CD4-positive, alpha-beta T cell treated with Interleukin-12 subunit alpha and Interleukin-12 subunit beta, for 1 hour (primary cell): ENCODE measurements at places on chromosomes 2 and 18.

- DNase-seq = no peak
Observed at GRCh38 chr2:71882949-71883472, 264.7 kb downstream of the CYP26B1 start.

DNA sequence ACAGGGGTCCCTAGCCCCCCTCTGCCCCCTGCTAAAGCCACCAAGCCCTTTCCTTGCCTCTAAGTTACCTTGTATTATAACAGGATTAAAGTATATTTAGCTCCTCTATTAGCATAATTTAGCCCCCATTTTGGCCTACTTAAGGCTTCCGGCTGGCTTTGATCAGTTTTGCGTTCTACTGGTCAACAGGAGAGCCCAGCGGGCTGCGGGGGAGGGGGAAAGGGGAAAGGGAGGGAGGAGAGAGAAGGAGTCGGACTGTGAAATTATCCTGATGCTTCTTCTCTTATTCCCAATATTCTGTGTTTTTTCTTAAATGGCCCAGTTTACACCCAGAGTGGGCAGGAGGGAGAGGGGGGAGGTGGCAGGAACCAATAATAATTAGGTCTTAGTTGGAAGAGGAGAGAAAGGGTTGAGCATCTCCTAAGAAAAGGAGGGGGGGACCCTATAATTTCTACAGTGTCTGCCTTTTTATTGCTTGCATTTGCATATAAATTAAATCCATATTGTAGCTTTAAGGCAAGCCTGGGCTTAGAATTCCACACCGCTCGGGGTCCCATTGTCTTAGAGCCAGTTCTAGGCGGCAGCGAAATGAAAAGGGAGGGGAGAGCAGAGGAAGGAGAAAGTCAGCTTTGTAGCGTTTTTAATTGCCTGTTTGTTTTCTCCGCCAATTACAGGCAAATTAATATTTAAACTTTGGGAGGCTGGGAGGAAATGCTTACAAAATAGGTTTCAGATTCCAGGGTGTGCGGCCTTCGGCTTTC, 39.6 kb downstream of the EN1 start:
- no peak for DNase-seq

GRCh38 chr18:37334631-37335408, 230.8 kb downstream of the CELF4 start:
- no peak for DNase-seq

- no peak for DNase-seq
Observed at GRCh38 chr2:160139350-160139749, 60.7 kb downstream of the ITGB6 start.

- DNase-seq = peak; percentile 29
Observed at GRCh38 chr2:234951664-234952269, at the start of gene SH3BP4. SH3BP4 (plus strand) TSS chr2:234952017; CDS start chr2:235035003, 82,986 bp downstream.

- DNase-seq = no peak
Observed at GRCh38 chr2:69993708-69994107, 32.3 kb upstream of the ASPRV1 start.

GRCh38 chr2:151623631-151624030, 110.6 kb downstream of the NEB start:
- no peak for DNase-seq

DNA sequence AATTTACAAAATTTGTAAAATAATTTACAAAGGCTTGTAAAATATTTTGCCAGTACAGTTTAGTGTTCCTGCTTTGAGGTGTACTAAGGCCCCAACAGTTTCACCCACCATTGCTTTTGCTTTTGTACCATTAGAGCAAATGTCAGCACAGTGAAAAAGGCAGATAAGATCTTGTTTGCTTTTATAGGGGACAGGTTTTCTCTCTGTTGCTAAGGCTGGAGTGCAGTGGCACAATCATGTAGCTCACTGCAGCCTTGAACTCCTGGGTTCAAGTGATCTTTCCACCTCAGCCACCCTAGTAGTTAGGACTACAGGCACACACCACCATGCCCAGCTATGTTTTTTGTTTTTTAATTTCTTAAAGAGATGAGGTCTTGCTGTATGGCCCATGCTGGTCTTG, 19.6 kb upstream of the NPC1 start:
- DNase-seq = no peak

- DNase-seq = no peak
Observed at GRCh38 chr18:64118406-64118805, 30.5 kb downstream of the LINC00305 start.

GRCh38 chr2:129233751-129234406, 745.6 kb upstream of the RAB6C start:
- DNase-seq = no peak

DNA sequence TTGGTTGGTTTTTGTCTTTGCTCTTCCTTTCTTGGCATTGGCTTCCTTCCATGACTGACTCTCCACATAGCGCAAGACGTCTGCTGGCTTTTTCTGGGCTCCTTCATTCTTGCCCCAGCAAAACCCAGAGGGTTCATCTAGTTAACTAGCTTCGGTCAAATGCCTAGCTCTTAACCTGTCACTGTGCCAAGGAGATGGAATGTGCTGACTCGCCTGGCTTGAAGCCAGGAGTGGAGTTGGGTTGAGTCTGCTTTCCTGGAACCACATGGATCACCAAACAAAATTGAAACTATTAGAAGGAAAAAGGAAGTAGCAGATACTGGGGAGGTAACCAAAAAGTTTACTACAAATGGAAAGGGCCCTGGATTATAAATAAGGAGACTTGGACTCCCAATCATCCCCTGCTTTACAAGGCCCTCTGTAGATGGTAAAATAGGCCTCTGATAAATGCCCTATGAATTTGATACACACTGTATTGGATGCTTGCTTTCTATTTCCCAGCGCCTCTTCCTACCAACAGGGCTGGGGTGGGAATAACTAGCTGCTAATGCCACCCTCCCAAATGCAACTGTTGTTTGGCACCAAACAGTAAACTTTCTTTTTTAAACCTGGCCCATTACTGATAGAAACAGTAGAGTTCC, 11.3 kb downstream of the MALT1 start:
- no peak for DNase-seq

GRCh38 chr18:48868468-48869466, 82.0 kb downstream of the SMAD7 start:
- peak; percentile 57 for DNase-seq

DNA sequence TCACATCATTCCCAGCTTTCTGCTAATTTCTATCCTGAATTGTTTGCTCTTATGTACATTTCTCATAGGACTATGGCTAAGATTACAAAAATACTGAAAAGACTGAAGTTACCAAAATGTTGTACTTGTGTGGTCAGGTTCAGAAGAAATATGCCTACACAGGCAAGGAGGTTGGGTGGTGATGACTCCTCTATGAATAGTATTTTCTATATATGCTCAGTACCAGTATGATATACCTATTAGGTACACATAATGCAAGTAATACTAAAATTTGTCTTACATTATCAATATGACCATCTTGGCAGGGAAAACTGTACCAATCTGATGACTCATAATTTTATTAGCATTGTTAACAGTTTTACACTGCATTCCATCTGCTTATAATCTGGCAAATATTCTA, 12.2 kb upstream of the ORC2 start:
- DNase-seq = no peak

DNA sequence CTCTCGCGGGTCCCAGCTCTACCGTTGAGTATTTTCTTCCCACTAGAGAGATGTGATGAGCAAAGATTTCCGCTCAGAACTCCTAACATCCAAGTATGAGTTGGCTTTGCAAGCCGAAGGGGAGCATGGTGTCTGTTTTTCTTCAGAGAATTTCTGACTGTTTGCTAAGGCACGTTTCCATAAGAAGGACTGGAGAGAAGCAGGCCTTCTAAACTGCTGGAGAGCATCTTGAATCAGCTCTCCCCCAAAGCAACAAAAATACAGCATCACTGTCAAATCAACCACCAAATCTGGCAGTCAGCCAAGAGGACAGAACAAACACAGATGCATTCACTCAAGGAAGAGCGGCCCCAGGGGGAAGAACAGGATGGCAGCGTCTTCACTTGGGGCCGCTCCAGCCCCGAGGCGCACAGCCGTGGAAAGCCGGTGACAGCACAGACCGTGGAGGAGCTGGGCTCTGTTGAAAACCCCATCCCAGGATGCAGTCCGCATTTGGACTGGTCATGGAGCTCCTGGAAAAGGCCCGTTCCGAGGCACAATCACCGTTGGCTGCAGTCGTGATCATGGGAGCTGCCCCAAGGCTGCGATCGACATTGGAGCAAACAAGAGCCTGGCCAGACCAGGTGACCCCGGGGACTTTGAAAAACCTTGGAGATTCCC, 101.4 kb downstream of the NFATC1 start:
- DNase-seq = no peak

DNA sequence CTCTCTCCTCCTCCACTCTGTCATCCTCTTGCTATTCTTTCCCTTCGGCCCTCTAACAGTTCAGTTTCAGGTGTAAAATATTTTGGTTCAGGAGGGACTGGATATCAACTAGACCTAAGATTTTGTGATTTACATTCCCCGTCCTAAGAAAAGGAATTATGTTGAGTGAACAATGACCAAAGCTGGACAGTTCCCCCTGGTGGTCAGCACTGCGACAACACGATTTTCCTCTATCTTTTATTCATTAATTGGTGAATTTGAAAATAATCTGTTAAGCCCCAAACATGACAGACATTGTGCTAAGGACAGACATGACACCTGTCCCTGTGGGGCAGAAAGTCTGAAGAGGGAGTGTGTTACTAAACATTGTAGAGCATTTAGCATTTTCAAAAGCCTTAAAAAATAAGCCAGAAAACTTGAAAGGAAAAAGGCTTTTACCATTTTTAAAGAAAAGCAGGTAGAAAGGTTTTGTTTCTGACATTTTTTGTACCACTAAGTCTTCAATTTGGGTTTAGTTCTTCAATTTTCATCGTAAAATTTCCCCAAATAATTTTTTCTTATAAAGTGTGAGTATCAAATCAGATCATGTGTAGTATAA, 28.4 kb upstream of the GTF2A1L start:
- peak; percentile 6 for DNase-seq

GRCh38 chr2:137942037-137942832, 22.0 kb upstream of the HNMT start:
- DNase-seq = no peak

- DNase-seq = no peak
Observed at GRCh38 chr2:118443596-118443995, 355.3 kb downstream of the INSIG2 start.

GRCh38 chr18:27501671-27502070, 316.6 kb upstream of the CHST9 start:
- DNase-seq = no peak

- DNase-seq = no peak
Observed at GRCh38 chr2:105313877-105314276, 15.7 kb downstream of the TGFBRAP1 start.

DNA sequence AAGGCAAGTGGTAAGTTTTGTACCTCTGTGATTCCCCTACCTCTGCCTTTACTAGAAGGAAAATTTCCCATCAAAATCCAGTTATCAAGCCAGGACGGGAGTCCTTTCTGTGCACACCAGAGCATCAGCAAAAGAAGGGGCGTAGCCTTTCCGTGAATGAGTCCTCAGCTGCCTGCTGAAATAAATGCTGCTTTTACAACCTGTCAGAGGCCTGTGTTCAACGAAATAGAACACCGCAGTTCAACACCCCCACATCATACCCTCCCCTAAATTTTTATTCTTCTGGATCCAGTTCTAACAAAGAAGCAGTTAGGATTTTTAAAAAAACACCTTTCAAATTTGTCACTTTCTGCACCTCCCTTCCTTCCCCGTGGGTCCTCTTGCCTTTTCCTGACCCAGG, 135.8 kb downstream of the SETBP1 start:
- DNase-seq = no peak

DNA sequence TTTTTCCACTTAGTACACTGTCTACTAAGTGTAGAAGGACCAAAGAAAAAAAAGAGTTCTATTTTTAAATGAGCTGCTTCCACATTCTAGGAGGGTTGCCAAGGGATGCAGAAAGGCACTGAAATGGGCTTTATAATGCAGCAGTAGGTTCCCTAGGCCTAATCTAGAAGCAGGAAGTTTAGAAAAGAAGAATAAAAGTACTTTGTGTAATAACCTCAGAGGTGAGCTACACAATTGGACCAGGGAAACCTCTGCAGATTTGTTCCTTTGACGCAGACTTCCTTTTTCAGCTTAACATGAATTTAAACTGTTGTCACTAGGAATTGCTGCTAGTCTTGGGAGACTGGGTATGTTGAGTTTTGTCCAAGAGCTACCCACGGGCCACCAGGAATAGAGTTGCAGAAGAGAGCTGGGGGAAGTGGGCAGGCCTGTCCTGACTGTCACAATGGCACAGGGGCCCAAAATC, 34.6 kb upstream of the RAB1A start:
- DNase-seq = no peak

GRCh38 chr18:26543373-26543772, 5.0 kb downstream of the KCTD1 start:
- DNase-seq = no peak

GRCh38 chr2:132936791-132937190, 266.8 kb upstream of the LYPD1 start:
- no peak for DNase-seq

- no peak for DNase-seq
Observed at GRCh38 chr2:162029287-162029901, 44.6 kb downstream of the DPP4 start.

DNA sequence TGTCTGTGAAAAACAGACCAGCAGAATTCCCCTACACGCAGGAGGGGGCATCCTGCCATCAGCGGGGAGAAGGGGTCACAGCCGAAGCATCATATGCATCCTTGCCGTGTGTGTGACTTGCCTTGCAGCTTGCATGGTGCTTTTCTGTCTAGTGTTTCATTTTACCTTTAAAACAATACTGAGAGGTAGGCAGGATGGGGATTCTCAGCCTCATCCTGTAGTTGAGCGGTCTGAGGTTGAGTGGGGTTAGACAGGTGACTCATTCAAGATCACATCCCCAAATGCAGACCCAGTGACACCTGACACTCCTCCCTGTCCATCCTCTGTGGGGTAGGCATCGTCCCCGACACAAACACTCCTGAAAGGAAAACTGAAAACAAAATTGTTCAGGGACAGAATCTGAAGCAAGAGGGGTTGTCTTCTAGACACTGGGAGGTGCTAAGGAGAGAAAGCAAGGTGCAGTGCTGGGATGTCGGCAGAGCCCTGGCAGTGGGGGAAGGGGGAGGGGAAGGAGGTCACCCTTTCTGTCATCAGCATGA, 7.9 kb downstream of the ARL4C start:
- DNase-seq = peak; percentile 87

DNA sequence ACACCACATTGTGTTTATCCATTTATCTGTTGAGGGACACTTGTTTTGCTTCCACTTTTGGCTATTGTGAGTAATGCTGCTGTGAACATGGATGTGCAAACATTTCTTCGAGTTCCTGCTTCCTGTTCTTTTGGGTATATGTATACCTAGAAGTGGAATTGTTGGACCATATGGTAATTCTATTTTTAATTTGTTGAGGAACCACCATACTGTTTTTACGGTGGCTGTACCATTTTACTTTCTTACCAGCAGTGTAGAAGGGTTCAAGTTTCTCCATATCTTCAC, 23.1 kb downstream of the ANXA4 start:
- no peak for DNase-seq

DNA sequence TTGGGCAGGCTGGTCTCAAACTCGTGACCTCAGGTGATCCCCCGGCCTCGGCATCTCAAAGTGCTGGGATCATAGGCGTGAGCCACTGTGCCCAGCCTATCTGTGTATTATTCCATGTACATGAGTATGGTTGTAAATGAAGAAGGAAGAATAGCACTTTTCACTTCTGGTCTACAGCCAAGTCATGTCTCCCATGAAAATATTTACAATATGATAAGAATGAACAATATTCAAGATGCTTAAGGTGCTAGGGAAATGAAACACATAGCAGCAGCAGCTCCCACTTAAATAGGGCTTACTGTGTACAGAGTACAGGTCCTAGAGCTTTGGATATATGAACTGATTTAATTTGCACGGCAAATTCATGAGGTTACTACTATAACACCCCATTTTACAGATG, 70.3 kb upstream of the COL5A2 start:
- DNase-seq = no peak

- no peak for DNase-seq
Observed at GRCh38 chr18:78740876-78741275, 238.7 kb upstream of the SALL3 start.

- DNase-seq = no peak
Observed at GRCh38 chr2:15804246-15804619, 136.1 kb upstream of the MYCN start.
